NCI-H2029 (cell line): ENCODE measurements at places on chromosomes 2 and 18.

DNA sequence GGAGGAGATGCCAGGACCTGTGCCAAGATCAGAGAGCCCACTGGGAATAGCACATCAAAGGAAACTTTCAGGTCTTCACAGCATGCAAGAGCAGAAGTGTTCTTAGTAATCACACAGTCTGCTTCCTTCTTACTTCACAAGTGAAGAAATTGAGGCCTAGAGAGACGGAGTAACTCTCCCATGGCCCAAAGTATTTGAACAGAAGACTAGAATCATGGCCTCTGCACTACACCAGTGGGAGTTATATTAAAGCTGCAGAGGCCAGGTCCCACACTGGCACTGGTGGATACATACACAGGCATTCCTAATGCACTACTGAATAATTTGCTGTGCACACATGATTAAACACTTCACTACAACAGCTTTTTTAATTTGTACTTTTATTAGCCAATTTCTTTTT is 107.6 kb upstream of the RMP24 start:
- DNase-seq = no peak

- DNase-seq = no peak
These were observed 10.9 kb downstream of the NTSR2 start for GRCh38 chr2:11659115-11659475.

DNA sequence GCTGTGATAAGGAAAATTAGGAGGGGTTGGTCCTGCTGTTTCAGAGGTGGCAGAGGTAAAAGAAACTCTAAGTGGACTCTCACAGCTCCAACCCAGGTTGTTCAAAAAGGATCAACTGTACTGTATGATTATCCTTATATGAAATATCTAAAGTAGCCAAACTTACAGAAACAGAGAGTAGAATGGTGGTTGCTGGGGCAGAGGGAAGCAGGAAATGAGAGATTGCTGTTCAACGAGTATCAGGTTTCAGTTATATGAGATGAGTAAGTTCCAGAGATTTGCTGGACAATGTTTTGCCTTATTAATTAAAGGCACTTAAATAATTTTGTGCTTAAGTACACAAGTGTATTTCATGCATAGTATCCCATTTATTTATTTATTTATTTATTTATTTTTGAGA is 972.0 kb upstream of the LRRTM1 start:
- no peak for DNase-seq

GRCh38 chr2:99079226-99079625 is 62.3 kb upstream of the C2orf15 start:
- DNase-seq = no peak

DNA sequence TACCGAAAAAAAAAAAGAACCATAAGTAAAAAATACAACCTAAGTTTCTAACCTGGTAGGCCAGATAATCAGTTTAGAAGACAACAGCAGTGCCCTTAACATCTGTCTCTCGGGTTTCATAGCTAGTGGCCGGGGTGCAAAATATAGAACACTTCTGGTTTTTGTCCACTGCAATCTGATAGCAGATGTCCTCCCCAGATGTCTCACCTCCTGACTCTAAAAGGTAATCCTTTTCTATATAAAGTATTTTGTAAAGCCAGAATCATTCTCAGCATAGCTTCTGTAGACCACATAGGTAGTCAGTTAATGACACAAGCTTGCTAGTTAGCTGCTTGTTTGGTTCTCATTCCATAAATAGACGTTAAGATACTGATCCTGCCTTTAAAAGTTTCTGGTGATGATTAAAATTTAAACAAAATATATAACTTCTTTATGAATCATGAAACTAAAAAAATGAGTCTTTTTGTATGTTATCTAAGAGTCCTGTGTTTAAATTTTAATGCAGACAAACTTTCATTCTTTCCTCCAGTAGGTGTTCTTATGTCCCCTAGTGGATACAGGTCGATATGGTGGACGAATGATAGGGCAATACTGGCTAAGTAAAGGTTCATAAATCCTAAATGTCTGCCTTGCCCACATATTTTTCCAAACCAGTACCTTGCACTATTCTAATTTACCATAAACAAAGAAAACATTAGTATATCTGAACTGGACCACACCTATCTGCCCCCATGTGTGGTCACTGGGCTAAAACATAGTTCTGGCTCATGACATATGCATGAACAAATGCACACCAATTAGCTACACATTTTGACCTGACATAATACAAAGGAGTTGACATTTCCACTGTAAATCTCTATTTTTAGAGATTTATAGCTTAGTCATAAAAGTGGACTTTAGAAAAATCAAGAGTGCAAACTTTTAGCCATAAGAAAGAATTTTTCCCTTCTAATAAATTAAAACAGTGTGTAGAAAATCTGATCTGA is 171.0 kb downstream of the SRBD1 start:
- DNase-seq = no peak

GRCh38 chr2:33728106-33728505 is 129.0 kb upstream of the FAM98A start:
- DNase-seq = no peak

GRCh38 chr18:40555914-40556313 is 1399.1 kb upstream of the PIK3C3 start:
- DNase-seq = no peak

DNA sequence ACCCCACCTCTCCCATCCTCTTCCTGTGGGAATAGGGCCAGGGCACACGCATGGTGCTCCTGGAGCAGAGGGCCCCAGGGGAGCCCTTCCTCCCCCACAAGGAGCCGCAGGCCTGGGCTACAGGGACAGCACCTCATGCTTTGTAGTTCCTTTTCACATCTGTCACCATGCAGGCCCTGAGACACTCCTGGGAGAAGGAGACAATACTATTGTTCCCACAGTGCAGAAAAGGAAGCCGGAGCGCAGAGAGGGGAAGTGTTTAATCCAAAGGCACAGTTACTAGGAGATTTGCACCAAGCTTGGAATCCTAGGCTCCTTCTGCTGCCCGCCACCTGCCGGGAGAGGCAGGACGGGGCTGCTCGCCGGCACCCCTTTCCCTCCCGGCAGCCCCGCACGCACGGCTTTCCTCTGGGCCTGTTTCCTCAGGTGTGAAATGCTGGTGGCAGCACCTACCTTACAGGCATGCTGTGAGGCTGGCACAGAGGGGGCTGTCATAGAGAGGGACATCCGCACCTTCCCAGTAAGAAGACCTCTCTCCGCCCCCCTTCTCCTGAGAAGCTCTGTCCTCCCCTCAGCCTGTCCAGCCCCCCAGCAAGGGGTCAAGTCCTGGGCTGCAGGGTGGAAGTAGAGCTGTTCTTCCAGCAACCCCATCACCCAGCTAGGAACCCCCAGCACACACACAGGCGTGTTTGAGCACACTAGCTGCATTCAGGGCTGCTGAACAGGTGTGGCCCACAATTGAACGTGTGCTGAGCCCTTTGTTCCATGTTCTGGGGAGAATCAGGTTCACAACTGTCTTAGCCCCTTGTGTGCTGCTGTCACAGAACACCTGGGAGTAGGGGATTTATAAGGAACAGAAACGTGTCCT is 62.6 kb downstream of the SMAD7 start:
- no peak for DNase-seq

GRCh38 chr2:216201692-216202306 is 92.7 kb downstream of the XRCC5 start:
- no peak for DNase-seq

DNA sequence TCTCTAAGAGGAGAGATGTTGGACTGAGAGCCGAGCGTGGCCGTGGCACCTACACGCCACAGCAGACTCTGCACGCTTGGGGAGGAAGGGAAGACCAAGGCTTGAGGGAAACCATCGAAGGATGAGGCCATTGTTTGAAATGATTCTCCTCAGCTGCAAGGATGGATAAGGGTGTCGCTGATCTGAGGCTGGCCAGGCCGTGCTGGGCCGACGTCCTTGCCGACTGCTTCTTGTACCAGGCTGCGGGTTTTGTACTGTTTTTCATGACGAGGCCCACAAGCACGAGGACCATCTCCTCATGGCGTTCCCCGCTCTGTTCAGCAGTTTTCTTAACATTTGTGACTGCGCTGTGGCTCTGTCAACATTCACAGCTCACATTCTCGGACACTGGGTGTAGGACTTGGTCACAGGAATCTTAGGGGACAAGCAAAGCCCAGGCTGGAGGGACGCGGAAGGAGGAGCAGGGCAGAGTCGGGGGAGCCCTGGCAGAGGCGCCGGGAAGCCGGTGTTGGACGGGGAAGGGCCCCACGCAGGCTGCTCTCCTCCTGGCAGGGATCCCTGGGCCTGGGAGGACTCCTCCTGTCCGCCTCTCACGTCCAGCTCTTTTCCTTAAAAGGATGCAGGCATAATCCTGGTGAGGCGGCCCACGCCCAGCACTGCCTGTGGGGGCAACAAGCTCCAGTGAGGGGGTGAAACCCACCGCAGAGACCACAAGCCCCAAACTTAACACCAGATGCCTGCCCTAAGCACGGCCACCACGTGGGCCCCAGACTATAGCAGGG is 259.0 kb upstream of the SALL3 start:
- DNase-seq = no peak

DNA sequence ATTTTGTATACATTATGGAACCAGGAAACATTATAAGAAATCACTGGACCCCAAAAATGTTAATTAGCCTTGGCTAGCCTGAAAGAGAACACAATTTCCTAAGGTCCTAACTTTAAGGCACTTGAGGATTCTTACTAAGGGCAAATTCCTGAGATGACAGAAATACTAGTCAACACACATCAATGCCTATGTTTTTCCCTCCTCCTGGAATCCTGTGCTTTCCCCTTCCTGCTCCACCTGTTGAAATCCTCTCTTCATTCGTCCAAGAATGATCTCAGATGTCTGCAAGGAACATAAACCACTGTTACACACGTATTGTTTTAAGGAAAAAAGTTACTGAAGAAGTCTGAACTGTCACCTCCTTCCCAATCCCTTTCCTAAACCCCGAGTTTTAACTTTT is 21.2 kb upstream of the DARS1 start:
- DNase-seq = no peak

DNA sequence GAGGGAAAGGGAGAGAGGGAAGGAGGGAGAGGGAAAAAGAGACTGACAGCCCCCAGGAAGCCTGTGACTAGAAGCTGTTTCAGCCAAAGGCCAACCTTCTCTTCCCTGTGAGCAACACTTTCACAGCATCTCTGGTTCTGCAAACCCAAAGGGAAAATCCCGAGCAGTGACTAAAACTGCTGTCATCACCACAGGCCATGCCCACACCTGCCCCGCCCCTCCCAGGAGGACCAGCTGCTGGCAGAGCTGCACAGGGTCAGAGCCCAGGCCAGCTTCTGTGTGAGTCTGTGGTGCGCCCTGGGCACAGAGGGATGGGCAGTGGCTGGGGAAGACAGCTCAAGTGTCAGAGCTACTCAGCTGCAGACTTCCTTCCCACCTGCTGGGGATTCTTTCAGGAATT is 64.9 kb upstream of the OTOS start:
- DNase-seq = no peak

- DNase-seq = no peak
These were observed 341.5 kb upstream of the ATP5MC3 start for GRCh38 chr2:175523001-175523400.

DNA sequence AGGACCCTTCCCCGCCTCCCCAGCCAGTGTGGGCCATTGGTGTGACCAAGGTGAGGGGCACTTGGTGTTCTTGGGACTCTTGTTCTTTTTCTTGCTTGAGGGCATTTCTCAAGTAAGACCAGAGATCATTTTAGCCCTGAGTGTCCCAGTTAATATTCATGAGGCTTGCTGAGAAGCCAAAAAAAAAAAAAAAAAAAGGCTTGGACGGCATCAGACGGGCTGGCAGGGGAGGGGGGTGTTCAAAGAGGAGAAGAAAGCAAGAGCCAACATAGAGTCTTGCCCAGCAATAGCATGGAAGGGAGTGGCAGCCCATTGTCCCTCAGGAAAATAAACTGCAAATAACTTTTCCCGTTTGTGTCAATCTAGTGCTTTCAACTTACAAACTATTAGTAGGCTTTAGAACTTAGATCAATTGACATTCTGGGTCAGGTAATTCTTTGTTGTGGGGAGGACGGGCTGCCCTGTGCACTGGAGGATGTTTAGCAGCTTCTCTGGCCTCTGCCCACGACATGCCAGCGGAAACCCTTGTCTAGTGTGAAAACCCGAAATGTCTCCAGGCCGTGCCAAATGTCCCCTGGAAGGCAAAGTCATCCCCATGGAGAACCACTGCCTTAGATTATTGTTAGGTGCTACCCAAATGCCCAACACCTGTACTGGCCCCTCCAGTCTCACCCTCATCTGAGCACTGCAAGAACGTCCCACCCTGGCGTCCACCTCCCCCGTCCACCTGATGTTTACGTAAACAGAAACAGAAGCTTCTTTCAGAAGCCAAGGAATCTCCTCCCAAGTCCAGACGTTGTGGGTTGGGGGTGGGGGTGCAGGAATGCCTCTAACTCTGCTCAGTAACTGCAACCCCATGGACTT is 163.4 kb downstream of the BCL2 start:
- no peak for DNase-seq

DNA sequence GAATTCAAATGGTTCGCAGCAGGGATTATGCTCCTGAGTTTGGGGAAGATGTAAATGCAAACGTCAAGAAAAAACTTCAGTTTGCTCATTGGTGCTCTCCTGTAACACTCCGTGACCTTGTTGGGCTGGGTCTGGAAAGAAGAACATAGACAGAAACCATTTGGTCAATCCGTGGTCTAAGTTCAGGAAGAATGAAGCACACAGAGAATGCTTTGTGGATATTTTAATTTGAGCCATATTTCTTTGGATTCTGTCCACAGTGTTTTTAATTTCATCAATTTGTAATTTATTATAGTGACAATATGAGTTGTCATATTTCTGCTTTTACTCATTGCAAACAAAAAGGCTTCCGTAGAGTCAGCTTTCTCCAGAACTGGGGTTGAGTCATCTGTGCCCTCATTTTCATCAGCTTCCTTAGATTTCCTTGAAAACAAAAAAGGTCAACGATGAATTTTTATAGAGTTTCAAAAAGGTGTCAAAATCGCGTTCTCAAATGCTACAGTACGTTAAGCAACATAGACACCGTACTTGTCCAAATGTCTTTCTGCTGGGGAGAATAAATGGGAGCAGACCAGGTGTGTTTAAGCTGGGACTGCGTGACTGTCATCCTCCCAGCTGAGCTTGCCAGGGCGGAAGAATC is 606.4 kb downstream of the RNF144A start:
- DNase-seq = no peak

DNA sequence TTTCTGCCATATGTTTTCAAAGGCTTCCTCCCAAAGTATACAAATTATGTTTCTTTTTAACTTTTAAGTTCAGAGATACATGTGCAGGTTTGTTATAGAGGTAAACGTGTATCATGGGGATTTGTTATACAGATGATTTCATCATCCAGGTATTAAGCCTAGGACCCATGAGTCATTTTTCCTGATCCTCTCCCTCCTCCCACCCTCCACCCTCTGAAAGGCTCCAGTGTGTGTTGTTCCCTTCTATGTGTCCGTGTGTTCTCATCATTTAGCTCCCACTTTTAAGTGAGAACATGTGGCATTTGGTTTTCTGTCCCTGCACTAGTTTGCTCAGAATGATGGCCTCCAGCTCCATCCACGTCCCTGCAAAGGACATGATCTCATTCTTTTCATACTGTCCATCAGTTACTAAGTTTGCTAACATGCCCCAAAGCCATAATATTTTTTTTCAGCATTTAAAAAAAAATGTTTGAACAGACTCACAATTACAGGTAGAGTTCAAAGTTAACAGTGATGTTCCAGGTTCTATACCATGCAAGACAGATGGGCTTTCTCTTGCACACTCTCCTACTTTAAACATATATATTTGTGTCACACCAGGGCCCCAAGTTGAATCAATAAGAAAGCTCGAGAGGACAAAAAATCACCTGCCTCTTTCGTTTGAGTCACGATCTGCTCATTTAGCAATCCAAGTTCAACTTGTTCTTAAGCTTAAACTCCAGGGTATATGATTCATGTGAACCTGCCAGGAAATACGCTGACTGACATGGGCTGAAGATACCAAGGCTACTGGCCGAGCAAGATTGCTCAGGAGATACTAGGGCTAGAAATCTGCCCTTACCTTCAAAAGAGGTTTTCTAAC is 77.6 kb downstream of the AP1S3 start:
- no peak for DNase-seq
